HL-60 (cell line): ENCODE measurements at places on chromosomes 3 and 15.

- DNase-seq = no peak
Measured at GRCh38 chr15:74158855-74159650, 14.5 kb upstream of the ISLR start.

GRCh38 chr3:148852271-148852992, 12.7 kb upstream of the CPA3 start:
- DNase-seq = no peak

DNA sequence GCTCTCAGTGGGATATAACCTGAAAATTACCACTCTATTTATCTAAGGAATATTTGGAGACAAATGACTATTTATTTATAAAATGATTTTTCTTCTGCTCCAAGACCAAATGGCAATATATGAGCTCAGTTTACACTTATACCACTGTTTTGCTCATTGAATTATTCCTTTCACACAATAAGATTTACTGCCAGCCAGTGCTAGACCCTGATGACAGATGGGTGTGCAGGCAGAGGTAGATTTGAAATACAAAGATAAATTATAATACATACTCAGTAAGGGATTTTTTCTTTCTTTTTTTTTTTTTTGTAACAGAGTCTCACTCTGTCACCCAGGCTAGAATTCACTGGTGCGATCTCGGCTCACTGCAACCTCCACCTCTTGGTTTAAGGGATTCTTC, 980.3 kb downstream of the EPHA3 start:
- DNase-seq = no peak

DNA sequence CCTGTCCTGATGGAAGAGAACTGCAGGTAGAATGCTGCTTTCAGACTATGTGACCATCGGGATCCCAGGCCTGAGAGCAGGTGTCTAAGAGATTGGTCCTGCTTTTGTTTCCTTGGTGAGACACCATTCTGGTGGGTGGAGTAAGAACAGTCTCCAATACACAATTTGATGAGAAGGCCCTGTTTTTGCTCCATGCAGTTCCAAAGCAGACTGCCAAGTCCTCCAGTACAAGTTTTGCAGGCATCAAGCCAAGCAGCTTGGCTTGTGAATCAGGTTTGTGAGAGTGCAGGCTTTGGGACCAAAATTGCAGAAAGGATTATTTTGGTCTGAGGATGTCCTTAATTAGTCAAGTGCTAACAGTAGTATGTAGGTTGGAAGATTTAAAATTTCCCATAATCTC, 381.6 kb downstream of the FOXP1 start:
- DNase-seq = no peak

GRCh38 chr15:36785396-36785795, 206.0 kb downstream of the CDIN1 start:
- DNase-seq = no peak

DNA sequence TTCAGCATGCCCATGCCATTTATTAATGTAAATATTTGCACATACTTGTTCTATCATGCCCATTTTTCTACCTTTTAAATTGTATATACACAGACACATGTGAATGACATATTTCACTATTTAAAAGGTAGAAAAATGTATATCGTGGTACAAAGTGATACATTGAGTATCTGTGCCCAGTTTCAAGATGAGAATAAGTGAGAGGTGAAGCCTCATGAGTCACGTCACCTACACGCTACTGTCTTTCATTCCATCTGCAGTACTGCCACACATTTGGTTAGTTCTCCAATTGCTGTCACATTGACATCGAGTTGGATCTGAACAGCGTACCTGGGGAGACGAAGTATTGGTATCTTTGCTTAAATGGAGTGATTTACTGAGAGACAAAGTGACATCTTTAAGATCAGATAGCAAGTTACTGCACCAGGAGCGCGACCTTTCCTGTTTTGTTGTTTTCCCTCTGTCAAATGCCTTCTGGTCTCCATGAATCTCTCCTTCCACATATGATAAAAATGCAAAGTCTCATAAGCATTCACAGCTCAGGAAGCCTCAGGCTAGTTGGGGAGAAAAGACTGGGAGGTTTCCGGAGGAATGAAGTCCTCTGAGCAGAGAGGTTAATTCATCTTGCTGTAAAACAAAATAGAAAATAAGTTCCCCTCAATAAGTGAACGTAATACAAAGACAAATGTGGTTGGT, 12.0 kb downstream of the GREM1 start:
- no peak for DNase-seq

GRCh38 chr3:139481116-139481515, 4.8 kb upstream of the RBP2 start:
- DNase-seq = no peak

DNA sequence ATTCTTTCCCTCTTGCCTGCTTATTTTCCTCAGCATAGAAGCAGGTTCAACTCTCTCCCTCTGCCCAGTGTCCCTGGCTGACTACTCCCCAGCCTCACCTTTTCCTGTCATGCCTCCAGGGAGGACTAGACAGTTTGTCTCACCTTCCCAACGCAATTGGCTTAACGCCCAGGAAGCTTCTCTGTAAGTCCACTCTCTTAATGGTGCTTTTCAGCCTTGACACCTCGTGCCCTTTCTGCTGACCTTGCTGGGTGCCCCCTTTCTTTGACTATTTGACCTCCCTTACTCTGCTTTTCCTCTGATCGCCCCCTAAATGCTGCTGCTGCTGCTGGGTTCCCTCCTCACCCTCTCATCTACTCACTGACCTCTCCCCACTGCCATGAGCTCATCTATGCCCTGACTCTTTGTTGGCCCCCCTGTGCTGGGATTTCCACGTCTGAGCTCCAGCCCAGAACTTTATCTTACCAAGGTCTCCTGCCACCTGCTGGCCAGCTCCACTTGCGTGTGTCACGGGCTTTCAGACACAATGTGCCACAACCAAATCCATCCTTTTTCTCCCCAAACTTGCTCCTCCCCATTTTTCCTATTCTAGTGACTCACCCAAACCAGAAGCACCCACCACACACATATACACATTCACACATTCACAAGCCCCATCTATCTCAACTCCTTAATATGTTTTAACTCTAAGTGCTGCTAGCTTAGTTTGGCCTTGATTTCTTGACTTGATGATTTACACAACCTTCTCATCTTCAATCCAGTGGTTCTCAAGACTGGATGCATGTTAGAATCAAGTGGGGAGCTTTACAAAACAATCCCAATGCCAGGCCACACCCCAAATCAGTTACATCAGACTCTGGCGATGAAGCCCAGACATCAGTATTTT, 16.6 kb downstream of the EPB42 start:
- DNase-seq = no peak

DNA sequence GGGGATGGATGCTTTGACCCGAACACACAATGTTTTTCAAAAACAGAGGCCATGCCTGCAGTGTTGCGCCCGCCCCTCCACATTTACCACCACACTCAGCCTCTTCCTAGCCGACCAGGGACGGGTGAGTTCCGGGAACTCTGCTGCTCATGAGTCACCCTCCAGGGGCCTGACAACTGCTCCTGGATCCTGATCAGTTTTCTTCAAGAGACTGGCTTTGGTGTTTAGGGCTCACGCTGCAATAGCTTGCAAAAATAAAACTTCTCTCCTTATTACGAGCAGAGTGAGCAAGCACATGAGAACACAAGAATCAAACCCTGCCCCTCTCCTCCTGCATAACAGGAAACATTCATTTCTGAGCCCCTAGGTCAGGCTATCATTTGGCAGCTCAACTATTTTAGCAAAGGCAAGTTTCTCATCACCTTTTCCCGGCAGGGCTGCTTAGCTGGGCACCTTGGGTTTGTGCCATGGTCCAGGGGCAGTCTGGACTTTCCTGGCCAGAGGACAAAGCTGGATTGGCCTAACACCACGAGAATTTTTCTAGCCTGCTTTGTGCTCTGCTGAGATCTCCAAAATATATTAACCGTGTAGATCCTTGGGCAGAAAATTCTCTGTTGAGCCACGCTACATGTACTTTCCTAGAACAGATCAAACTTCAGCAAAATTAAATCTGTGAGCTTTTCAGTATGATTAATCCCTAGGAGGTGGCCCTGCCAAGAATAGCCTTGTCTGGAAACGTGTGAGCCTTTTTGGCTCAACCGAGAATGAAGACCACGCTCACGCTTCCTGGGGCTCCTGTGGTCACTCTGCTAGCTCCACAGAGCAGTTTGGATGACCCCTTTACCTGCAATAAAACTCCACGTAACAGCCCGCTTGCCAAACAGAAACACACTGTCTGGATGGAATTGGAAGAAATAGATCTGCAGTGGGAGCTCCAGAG, 52.7 kb upstream of the SPATA12 start:
- DNase-seq = no peak

DNA sequence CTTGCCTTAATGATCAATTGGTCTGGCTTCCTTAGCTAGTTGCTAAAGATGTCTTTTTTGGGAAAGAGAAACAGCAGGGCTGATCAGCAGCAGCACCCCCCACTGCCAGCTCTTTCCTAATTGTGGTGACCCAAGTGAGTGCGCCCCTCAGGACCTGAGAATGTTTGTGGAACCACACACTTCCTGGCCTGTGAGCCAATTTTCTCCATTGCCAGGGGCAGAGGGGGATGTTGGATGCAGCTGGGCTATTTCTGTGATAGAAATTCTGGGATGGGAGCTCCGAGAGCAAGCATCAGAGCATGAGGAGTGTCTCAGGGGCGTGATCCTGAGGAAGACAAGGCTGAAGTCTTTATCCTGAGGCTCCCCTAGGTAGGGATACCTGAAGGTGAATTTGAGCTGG, 66.6 kb downstream of the CLDN11 start:
- DNase-seq = no peak
